CD8-positive, alpha-beta memory T cell (primary cell): ENCODE measurements at places on chromosomes 6 and 20.

DNA sequence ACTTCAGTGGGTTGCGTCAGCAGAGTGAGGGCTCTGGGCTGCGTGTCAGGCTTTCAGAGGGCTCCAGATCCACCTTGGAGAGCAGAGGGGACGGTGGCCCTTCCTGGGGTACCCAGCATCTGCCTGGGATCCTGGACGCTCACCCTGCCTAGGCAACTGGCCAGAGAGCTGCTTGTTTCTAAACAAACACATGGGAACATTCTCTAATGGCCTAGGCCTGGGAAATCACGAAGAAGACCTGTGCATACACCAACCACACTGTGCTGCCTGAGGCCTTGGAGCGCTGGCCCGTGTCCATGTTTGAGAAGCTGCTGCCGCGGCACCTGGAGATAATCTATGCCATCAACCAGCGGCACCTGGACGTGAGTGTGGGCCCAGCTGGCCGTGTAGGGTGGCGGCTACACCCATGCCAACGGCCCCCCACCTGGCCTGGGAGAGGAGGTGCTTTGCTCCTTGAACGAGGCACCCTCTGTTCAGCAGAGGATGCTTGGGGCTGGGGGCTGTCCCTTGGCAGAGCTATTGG is 32.2 kb downstream of the PYGB start:
- DNase-seq, result no peak

DNA sequence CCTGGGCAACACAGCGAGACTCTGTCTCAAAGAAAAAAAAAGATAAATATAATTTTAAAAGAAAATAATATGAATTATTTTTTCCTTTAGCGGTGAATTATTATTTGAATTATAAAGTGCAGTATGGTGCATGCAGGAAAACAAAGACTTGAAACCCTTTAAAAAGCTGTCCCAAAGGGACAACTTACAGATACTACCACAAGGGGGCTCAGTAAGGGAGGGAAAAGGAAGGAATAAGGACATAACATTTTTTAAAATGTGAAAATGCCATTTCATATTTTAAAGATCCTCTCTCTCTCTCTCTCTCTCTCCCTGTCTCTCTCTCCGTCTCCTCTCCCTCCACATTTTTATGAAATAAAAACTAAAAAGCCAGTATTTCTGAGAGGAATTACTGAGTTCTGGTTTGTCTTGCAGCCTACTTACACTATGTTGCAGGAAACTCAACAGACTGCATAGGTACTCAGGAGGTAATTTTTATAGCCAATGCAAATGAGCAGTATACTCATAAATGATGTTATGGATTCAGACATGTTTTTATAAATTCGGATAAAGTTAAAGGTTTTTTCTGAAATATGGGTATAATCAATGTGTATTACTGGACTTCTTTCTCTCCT is 455.0 kb upstream of the GJE1 start:
- peak; percentile 21 for DNase-seq

DNA sequence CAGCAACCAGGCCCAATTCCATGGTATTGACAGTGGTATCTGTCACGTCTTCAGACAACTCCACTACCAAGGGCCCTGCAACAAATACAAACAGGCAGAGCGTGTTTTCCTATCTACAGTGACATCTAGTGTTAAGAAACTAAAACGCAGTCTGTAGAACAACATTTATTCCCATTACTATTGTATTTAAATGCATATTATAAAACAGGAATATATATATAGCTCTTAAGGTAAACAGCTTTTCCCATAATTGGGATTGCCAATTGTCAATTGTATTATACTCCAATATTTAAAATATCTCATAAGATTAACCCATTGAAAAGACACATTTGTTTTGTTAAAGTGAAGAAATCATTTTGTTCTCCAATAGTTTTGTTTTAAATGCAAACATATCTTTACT is 97.2 kb downstream of the KIF16B start:
- DNase-seq, result no peak

DNA sequence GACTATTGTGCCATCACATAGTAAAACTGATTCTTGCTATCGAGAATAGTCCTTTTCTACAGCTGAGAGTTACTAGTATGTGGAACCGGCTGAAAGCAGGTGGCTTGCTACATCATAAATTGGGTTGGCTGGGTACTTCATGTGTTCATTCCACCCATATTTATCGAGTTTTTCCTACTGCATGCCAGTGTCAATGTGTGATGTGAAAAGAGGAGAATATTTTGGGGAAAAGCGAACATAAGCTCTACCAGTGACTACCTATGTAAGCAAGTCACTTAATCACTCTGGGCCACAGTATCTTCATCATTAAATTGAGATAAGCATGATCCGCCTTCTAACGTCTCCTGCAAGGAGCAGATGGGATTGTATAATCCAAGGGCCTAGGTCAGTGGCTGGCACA is 61.0 kb downstream of the TSHZ2 start:
- DNase-seq, result no peak

DNA sequence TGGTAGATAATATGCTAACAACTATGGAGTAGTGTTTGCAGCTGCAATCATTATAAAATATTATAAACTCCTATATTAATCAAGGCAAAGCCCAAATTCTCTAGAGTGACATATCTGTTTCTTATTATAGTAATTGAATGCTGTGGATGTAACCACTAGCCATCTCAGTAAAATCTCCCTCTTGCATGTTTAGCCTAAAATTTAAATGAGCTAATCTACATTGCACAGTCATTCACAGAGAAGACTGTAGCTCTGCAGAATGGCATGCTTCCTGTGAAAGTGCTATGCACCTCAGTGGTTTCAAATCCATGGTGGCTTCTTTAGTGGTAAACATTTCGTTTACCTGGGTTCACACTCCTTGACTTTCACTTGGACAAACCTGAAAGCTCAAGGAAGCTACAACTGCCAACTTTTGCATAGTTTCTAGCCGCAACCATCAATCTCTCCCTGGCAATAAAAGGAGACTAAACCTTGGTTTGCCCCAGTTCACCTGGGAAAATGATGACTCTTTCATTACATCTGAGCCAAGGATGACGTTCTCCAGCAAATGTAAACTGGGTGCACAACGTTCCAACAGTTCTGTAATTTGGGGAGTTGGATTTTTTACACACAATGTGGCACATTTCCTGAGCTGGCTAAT is 47.2 kb downstream of the FILIP1 start:
- DNase-seq, result no peak

GRCh38 chr6:34239500-34239825 is 2.8 kb downstream of the HMGA1 start:
- no peak for DNase-seq

- no peak for DNase-seq
Observed at GRCh38 chr20:2408111-2408510, 27.4 kb downstream of the TGM6 start.

DNA sequence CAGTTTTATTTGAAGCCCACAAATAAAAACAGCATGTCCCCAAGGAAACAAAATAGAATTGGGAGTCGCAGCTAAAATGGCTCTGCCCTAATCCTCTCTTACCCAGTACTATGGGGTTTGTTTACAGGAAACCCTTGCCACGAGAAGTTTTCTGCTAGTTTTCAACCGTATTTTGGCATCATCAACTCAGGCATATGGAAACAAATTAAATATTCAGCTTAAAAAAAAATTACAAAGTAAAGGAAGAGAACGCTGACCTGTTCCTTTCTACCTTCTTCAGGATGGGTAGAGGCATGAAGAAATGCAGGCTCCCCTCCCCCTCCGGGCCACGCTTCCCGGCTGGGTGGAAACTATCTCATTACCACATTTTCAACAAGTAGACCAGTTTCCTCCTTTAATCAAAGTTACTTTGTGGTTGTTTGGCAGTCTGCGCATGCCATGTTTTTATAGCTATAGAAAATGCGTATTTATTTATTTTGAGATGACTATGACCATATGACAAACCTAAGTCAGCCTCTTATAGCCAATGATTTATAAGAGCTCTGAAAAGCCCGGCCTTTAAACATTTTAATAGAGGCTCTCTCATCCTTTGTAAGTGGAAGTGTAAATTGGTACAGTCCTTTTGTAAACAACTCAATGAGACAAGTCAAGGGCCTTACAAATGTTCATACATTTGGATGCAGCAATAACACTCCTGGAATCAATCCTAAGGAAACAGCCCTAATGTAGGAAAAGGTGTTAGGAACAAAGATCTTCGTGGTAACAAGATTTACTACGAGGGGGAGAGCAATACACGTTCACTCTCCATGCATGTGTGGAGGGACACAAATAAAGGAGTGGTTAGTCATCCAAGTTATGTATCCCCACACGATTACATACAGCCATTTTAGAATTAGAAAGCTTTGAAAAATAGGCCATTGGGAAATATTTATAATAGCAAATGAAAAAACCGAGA is 16.1 kb upstream of the ZNF217 start:
- DNase-seq, result peak; percentile 85

- DNase-seq, result no peak
Observed at GRCh38 chr20:41108531-41108930, 28.8 kb upstream of the PLCG1 start.

- no peak for DNase-seq
Observed at GRCh38 chr6:64227863-64228262, 592.3 kb downstream of the PHF3 start.
